Activated T-cell treated with anti-CD3 and anti-CD28 coated beads, Interleukin-2, amount 50 U/mL, for 72 hours (primary cell): ENCODE measurements at places on chromosomes 1 and 21.
A peak's percentile ranks its signal among the peaks of the same experiment; 100 is the strongest.

DNA sequence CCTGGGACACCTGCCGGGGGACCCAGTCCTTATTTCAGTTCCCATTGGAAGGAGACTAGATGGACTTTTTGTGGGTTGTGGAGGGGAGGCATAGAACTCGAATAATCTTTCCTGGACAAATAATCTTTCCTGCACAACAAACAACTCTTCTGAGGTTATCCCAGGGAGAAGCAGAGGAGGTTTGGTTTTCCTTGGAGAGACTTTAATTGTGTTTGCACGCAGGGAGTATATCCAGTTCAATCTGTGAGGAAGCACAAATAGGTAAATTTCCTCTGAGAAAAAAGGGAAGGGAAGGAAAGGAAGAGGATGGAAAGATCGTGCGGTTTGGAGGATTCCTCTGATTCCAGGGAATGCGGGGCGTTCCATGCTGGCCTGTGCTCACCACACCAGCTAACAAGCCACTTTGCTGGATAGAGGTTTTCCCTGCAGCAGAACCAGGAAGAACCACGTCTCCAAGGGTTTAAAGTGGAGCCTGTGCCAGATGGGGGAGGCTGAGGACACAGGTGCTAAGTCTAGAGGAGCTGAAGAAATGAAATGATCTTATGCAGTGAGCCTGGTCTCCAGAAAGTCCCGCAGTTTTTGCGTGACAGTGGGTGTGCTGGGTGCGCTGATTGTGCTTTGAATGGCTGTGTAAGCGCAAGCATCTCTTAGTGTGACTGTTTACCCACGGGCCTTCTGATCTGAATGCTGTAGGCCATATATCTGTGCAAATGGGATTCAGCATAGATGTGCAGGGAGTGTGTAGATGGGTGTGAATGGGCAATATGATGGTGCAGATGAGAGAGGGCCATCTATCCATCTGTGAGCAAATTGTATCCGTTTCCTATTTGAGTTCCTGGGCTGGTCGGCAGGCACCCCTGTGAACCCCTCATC is 7.6 kb downstream of the PAX7 start:
- DNase-seq, result no peak

DNA sequence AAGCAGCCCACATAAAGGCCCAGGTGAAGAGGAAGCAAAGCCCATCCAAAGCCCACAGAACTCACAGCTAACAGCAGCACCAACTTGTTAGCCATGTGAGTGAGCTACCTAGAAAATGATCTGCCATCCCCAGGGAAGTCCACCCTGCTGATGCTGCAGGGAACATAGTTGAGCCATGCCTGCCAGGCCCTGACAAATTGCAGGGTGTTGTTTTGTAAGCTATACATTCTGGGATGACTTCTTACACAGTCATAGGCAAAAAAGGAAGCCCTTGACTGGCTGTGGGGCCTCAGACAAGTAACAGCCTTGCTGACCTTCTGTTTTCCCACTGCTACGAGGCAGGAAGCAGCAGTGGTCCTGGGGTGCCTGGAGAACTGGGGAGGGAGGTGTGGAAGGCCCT is 262.7 kb downstream of the MATN1 start:
- DNase-seq, result no peak

- peak; percentile 71 for DNase-seq
These were observed 2.2 kb downstream of the ACAP3 start for GRCh38 chr1:1305300-1306069.

- DNase-seq, result no peak
These were observed 422.9 kb downstream of the SETD4 start for GRCh38 chr21:35637431-35637830.

GRCh38 chr1:158019171-158019868 is 25.9 kb downstream of the KIRREL1 start:
- no peak for DNase-seq

DNA sequence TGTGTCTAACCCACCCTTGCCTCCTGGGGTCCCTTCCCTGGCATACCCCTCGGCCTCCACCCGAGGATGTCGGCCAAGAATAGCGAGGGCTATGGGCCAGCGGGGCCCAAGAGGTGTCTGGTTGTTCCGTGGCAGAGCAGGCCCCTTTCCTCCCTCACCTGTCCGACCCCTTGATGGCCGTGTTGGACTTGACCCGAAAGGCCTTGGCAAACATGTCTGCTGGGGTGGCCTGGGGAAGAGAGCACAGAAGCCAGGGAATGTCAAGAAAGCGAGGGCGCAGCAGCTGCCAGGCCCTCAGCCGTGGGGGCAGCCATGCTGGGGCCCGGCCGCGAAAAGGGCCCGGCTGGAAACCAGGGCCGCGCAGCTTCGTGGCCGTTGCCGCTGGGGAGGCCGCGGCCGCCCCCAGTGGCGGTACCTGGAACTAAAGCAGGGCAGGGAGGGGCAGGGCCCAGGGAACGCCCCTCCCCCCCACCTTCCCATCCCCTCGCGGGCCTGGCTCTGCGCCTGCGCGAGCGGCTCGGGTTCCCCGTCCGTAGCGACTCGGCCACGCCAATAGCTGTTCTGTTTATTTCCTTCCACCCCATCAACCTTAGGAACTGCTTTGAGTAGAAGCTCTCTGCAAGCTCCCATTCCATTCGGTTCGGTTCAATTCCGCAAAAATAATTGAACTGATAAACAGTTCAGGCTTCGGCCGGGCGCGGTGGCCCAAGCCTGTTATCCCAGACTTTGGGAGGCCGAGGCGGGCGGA is at the start of gene EIF2D:
EIF2D (minus strand) TSS at position 337 of the 748 bp plus-strand sequence; CDS start at position 214, 123 bp downstream.
- peak; percentile 98 for DNase-seq

GRCh38 chr1:77095236-77095635 is 124.0 kb downstream of the PIGK start:
- DNase-seq, result no peak

GRCh38 chr1:218869276-218869675 is 304.4 kb upstream of the LYPLAL1 start:
- DNase-seq, result no peak

GRCh38 chr1:106266786-106267185 is 789.7 kb upstream of the PRMT6 start:
- no peak for DNase-seq

DNA sequence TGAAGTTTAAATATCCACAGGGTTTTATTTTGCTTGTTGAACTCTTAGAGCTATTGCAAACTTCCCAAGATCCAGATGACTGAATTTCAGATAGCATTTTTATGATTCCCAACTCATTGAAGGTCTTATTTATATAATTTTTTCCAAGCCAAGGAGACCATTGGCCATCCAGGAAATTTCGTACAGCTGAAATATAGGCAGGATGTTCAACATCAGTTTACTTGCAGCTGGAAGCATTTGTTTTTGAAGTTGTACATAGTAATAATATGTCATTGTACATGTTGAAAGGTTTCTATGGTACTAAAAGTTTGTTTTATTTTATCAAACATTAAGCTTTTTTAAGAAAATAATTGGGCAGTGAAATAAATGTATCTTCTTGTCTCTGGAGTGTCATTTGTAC is 32.8 kb upstream of the DDR2 start:
- DNase-seq, result no peak

- no peak for DNase-seq
These were observed 361 bp downstream of the INSRR start for GRCh38 chr1:156858555-156858956.

DNA sequence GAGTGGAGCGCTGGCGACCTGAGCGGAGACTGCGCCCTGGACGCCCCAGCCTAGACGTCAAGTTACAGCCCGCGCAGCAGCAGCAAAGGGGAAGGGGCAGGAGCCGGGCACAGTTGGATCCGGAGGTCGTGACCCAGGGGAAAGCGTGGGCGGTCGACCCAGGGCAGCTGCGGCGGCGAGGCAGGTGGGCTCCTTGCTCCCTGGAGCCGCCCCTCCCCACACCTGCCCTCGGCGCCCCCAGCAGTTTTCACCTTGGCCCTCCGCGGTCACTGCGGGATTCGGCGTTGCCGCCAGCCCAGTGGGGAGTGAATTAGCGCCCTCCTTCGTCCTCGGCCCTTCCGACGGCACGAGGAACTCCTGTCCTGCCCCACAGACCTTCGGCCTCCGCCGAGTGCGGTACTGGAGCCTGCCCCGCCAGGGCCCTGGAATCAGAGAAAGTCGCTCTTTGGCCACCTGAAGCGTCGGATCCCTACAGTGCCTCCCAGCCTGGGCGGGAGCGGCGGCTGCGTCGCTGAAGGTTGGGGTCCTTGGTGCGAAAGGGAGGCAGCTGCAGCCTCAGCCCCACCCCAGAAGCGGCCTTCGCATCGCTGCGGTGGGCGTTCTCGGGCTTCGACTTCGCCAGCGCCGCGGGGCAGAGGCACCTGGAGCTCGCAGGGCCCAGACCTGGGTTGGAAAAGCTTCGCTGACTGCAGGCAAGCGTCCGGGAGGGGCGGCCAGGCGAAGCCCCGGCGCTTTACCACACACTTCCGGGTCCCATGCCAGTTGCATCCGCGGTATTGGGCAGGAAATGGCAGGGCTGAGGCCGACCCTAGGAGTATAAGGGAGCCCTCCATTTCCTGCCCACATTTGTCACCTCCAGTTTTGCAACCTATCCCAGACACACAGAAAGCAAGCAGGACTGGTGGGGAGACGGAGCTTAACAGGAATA is 4.2 kb downstream of the TFAP2E start:
- DNase-seq, result peak; percentile 77

DNA sequence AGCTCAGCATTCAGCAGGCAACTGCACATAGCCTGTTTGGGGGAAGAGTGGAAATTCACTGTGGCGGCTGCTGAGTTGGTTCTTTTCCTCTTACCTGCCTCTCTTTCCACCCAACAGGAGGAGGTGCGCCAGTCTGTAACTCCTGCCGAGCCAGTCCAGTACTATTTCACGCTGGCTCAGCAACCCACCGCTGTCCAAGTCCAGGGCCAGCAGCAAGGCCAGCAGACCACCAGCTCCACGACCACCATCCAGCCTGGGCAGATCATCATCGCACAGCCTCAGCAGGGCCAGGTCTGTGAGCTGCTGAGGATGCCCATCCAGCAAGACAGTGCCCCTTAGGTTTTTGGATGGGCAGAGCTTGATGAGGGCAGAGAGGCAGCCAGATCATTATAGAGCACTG is 25.6 kb upstream of the KCNQ4 start:
- DNase-seq, result no peak

DNA sequence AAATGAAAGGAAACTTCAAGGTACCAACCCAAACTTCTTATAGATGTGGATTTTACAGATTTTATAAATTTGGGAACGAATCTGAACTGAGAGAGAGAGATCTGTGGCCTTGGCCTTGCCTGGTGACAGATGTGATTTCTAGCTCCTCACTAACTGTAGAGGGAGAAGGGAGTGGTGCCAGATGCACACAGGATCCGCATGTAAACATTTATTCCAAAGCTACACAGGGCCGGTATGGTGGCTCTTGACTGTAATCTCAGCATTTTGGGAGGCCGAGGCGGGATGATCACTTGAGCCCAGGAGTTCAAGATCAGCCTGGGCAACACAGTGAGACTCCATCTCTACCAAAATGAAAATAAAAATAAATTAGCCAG is 77.1 kb downstream of the PGBD5 start:
- no peak for DNase-seq

DNA sequence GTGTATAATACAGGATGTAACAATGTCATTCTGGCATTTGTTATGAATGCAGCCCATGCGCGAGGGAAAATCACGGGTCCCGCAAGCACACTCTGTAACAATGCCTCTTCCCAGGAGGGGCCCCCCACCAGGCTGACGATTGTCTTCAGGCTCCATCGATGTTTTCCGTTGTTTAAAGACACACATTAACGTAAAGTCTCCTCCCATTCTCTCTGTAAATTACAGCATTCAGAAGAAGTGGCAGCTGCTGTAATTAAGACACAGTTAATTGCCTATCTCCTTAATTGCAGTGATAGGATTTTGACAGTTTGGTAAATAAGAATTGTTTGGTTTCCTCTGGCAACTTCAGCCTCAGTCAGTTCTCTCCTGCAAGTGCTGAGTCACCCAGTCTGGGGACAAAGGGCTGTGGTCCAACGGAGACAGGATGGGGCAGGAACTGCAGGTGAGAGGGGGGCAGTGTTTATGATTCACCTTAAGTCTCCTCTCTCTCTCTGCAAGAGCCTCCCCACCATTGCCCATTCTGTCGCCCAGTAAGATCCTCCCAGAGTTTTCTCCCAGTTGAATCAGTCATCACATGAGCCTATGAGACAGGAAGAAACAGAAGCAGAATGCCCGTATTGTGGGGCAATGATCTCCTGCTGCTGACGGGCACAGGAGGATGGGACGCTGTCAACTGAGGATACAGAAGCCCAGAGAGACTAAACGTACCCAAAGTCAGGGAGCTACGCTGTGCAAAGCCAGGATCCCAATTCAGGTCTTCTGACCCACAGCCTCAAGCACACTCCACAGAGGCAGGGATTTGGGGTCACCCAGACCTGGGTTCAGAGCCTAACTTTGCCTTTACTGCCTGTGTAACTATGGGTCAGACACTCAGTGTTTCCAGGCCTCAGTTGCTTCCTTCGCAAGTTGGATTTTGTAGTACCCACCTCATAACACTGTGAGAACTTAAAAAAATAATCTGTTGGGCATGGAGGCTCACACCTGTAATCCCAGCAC is 110.0 kb downstream of the ADSS2 start:
- peak; percentile 30 for DNase-seq

- DNase-seq, result no peak
These were observed 97.4 kb upstream of the KRTAP19-8 start for GRCh38 chr21:31135531-31136184.

DNA sequence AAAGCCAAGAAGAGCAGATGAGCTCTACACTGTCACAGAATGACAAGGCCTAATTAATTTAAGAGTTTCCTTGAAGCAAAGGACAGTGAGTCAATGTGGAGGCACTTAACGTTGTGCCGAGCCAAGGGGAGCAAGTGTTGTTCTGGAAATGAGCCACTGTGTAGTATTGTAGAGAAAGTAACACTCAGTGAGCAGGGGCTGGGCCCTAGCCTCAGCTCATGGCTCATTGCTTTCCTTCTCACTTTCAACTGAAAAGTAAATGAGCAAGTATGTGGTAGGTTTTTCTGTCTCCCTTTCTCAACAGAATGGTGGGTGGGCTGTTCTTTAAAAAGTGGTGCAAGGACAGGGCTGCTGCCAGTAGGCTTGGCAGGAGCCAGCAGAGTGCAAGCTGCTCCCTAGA is 11.8 kb upstream of the KIAA0040 start:
- peak; percentile 39 for DNase-seq

DNA sequence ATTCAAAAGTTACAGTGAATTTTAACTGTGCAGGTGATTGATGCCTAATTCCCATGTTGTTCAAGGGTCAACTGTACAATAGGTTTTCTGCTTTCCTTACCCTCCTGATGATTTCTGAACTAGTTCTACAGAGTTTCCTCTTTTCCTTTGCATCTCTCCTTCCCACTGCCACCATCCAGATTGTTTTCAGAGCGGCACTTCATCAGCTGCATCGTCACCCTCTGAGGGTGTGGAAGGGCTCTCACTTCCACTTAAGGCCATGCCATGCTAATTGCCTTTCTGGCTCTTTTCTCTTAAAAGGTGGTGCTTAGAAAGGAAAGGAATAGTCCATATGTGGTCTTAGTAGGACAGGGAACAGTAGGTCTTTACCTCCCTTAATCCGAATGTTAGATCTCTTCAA is 39.1 kb downstream of the DISC1 start:
- DNase-seq, result no peak

GRCh38 chr1:17197696-17198095 is 7.2 kb upstream of the PADI1 start:
- DNase-seq, result no peak

GRCh38 chr1:234230414-234230862 is 142.8 kb upstream of the COA6 start:
- DNase-seq, result no peak

GRCh38 chr1:86965012-86965826 is 50.8 kb downstream of the HS2ST1 start:
- DNase-seq, result peak; percentile 3
